ENCODE measurements at places on chromosomes 12 and 14. TPM values are rescaled to one million over a fixed set of nuclear protein-coding genes. Genes with fewer than 3 reads are reported as not detected.

DNA sequence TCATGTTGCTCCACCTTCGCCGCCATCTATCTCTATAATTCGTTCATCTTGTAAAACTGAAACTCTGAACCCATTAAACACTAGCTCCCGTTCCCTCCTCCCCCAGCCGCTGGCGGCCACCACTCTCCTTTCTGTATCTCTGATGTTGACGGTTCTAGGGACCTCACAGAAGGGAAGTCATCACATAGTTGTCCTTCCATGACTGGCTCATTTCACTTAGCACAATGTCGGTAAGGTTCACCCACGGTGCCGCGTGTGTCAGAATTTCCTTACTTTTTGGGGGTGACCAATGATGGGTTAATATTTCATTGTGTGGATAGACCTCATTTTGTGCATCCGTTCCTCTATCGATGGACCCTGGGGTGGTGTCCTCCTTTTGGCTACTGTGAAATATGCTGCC, 2.0 kb upstream of the CACNA2D4 start:
- H3K27me3 ChIP-seq: no peaks in the 10 kb centered on the region
- H3K27ac ChIP-seq: no peak overlapping the region
- DNase-seq: no peak
- H3K36me3 ChIP-seq: no peaks in the 10 kb centered on the region
- H3K4me1 ChIP-seq: peaks cover 46% of the 10 kb centered on the region

- no peaks in the 10 kb centered on the region for H3K36me3 ChIP-seq
- H3K27me3 ChIP-seq: no peaks in the 10 kb centered on the region
- no peak for DNase-seq
- H3K4me1 ChIP-seq: peaks cover 17% of the 10 kb centered on the region
Measured at GRCh38 chr14:35250319-35250718, 41.9 kb upstream of the PSMA6 start.

DNA sequence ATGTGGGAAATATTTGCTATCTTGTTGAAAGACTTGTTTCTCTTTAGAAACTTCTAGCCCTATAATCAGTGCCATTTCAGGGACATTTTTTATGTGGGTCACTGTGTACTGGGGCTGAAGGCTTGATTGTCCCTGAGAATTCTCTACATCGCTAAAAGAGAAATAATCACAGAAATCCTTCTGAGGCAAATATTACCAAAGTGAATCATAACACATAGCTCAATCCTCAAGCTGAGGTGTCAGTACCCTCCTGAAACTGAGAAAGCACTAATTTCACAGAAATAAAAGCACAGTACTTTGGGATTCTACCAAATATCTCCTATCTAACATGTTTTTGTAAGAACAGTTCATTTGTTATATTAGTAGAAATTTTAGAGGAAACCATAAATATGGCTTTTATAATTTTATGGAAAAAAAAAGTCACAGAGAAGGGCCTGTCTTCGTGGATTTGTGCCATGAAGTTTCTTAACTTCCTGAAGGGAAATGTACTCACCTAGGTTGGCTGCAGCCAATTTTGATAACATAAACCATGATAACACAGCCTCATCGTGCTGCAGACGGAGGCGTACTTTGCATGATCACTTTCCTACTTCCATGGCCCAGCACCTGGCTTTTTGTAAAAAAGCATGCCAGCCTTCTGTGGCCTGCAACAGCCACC, 163.7 kb upstream of the HIF1A start:
- H3K4me3 ChIP-seq: no peak overlapping the region
- peaks cover 12% of the 10 kb centered on the region for H3K4me1 ChIP-seq
- no peak overlapping the region for H3K27ac ChIP-seq
- no peaks in the 10 kb centered on the region for H3K36me3 ChIP-seq
- H3K27me3 ChIP-seq: no peaks in the 10 kb centered on the region

Gene OR6C4
- not detected for total RNA-seq

Gene HOTAIR
- 0.07 TPM for total RNA-seq

DNA sequence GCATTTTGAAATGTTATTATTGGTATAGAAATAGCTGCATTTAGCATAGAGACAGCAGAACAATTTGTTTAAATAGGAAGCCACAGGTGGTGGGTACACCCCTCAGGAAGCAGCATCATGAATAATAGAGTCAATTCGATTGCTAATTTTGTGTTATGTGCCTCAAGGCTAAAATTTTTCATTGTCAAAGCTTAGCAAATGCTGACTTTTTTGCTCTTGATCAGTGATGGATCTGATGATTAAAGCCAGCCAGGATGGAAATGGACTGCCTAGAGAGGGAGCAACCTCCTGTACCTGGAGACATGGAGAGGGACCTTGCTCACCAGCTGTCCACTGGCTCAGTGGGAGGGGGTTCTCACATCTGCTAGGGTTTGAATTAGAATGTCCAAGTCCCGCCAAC, 4.5 kb upstream of the KRT8 start:
- DNase-seq: no peak
- no peaks in the 10 kb centered on the region for H3K36me3 ChIP-seq
- H3K4me3 ChIP-seq: no peak overlapping the region
- H3K27ac ChIP-seq: no peak overlapping the region
- H3K4me1 ChIP-seq: no peaks in the 10 kb centered on the region

DNA sequence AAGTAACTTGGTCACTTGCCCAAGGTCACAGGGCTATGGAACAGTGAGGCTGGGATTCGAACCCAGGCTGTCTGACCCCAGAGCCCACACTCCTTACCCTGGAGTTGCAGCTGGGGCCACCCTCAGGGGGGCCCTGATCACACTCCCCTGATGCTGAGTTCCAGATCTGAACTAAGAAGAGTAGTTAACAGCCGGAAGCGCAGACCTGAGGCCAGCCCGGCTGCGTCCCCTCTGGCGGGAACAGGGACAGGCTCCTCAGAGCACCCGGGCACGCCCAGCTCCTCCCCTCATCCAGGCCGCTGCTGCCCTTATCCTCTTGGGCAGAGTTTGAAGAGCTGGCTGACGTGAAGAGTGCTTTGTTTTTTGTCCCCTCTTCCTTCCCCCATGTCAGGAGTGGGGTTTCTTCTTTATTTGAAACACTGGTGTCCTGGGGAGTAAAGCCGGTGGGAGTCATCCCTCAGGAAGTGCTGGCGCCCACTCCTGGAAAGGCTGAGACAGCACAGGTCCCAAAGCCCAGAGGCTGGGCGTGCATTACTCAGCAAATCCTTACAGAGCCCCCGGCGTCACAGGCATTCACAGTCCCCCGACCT, 8.7 kb downstream of the PHB2 start:
- peaks cover 72% of the 10 kb centered on the region for H3K4me1 ChIP-seq
- H3K36me3 ChIP-seq: peaks cover 23% of the 10 kb centered on the region
- DNase-seq: peak; percentile 90
- H3K4me3 ChIP-seq: no peak overlapping the region
- H3K27me3 ChIP-seq: no peaks in the 10 kb centered on the region

DNA sequence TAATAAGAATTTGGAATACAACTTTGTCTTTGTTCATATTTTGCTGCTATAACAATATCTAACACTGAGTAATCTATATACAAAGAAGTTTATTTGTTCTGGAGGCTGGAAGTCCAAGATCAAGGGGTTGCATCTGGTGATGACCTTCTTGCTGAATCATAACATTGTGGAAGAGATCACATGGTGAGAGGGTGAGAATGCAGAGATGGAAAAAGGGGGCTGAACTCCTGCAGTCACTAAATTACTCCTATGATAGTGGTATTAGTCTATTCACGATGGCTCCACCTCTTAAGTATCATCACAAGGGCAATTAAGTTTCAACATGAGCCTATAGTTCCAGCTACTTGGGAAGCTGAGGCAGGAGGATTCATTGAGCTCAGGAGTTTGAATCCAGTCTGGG, 4.5 kb upstream of the AKAP6 start:
- no peaks in the 10 kb centered on the region for H3K36me3 ChIP-seq
- H3K4me1 ChIP-seq: no peaks in the 10 kb centered on the region
- H3K27me3 ChIP-seq: no peaks in the 10 kb centered on the region
- no peak overlapping the region for H3K27ac ChIP-seq
- no peak for DNase-seq
- H3K4me3 ChIP-seq: no peak overlapping the region

GRCh38 chr14:48900565-48900964, 685.6 kb downstream of the RPS29 start:
- H3K27me3 ChIP-seq: no peaks in the 10 kb centered on the region
- peaks cover 7% of the 10 kb centered on the region for H3K4me1 ChIP-seq

Measured in Karpas-422 (cell line).